ENCODE measurements at places on chromosomes 12 and 14. TPM values are rescaled to one million over a fixed set of nuclear protein-coding genes. Genes with fewer than 3 reads are reported as not detected.

MYO1H gene
- total RNA-seq, result not detected

C12orf60 gene
- total RNA-seq, result 3.1 TPM

RHOJ gene
- total RNA-seq, result not detected

TNFRSF1A gene
- 62.1 TPM for total RNA-seq

B4GALNT1 gene
- 4.1 TPM for total RNA-seq

SCNN1A gene
- total RNA-seq, result 0.93 TPM

TMEM30B gene
- 1.9 TPM for total RNA-seq

MMP19 gene
- total RNA-seq, result 1.0 TPM

HOTAIR gene
- total RNA-seq, result not detected

- no peak for DNase-seq
Measured at GRCh38 chr12:124027753-124028554, 54.9 kb downstream of the ZNF664 start.

GRCh38 chr12:101714877-101715444 lies 17.5 kb downstream of the CHPT1 start:
- DNase-seq, result no peak

- DNase-seq, result no peak
Measured at GRCh38 chr12:122981036-122981471, 573 bp downstream of the ARL6IP4 start.

DNA sequence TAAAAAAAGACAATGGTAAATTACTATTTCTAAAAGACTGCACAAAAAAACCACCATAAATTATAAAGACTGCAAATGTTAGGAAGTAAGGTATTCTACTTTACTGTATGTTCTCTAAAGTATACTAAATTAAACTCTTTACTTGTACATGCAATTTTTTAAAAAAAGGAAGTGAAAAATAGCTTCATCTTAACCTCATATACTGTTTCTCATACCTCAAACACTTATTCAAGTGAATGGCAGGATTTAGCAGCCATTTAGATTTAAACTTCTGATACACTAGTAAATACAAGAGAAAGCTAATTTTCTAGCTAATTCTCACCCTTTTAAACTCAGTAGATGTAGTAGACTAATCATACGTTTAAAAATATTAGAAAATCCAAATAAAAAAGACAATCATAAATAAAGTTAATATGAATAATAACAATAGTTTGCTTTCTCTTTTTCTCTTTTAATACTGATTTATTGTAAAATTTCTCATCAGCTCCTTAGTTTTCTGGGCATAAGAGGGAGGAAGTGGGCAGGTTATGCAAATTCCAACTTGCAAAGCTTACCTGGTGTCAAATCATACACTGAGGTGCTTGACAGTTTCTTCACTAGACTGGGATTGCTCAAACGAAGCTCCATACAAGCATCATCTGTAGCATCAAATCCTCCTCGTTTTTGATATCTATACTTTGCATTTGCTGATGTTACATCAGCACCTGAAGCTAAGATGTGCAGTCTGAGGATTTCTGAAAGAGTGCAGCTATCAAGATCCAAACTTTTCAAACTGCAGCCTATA lies 71.0 kb upstream of the CFL2 start:
- DNase-seq, result no peak

GRCh38 chr12:130136509-130137039 lies 25.7 kb upstream of the FZD10 start:
- no peak for DNase-seq

DNA sequence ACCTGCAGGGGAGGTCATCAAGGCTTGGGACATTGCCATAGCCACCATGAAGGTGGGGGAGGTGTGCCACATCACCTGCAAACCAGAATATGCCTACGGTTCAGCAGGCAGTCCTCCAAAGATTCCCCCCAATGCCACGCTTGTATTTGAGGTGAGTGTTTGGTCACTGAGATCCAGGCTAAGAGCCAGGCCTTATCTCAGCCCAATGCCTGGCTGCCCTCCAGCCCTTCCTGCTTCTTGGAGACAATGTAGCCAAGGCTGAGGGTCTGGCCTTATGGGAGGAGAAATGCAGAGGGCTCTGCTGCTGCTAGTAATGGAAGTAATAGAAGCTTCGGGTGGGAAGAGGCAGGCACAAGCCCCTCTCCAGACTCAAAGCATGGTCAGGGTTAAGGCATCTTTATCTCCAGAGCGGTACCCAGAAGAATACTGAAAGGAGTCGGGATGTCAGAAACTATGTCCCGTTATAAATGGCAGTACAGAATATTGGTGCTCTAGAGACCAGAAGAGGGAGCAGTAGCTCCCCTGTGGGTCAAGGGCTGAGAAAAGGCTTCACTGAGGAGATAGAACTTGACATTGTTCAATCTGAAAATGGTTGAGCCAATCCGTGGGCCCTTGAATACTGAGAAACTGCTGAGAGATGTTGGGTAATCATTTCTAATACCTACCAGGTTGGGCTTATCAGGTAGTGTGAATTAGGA lies 3.1 kb downstream of the FKBP4 start:
- DNase-seq, result no peak

GRCh38 chr14:75736845-75737485 lies 75.9 kb downstream of the TTLL5 start:
- no peak for DNase-seq

- DNase-seq, result no peak
Measured at GRCh38 chr12:86213012-86213411, 43.2 kb downstream of the MGAT4C start.

- DNase-seq, result no peak
Measured at GRCh38 chr12:68031881-68032739, 42.9 kb downstream of the IFNG-AS1 start.

- DNase-seq, result no peak
Measured at GRCh38 chr12:45389426-45389825, 173.5 kb downstream of the ANO6 start.

- no peak for DNase-seq
Measured at GRCh38 chr12:2960390-2960956, 1.3 kb downstream of the TEAD4 start.

DNA sequence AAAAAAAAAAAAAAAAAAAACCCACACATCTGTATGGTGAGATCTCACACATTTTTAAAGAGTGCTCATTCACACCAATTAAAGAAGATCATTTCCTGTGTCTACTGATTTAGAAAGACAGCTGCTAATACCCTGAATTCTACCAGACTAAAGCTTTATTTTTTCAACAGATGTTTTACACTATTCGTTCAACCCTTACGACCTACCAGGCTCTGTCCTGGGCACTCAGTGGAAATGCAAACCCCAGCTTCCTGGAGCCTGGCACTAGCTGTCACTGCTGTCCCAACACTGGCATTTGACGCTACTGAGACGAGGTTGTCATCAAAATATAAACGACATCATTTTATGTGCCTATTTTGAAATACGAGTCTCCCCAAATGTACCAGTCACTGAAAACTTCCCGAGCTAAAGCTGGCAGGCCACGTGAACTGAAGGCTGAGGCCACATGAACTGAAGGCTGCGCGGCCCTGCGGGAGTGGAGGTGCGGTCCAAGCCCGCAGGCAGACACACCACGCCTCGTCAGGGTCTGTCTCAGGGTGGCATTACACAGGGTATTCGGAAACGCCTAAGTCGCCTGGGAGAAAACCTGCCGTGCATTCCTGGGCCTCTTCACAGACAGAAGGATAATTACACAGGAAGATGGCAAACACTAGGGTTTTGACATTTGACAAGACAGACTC lies 27.2 kb downstream of the SLC15A4 start:
- DNase-seq, result peak; percentile 68

DNA sequence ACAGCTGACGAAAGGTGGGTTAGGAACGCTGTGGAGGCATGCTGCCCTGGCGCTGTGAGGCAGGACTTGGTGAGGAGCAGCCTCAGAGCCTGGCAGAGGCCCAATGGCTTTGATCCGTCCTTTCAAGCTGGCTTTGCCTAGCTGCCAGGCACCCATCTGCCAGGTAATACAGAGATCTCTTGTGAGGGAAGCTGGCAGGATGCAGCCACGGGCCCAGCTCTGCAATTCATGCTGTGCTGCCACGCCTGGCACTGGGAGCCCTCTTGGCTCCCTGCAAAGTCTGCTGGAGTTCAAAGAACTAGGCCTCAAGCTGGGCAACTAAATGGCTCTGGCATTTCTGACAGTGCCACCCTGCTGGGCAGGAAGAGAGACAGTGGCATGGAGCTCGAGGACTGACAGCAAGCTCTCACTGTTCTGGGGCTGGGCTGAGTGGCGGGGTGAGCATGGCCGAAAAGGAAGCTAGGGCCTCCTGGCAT lies 18.7 kb downstream of the IQSEC3 start:
- DNase-seq, result no peak

- no peak for DNase-seq
Measured at GRCh38 chr12:78703820-78704525, 160.6 kb upstream of the SYT1 start.

GRCh38 chr14:65745396-65746190 lies 333.1 kb downstream of the FUT8 start:
- DNase-seq, result no peak

DNA sequence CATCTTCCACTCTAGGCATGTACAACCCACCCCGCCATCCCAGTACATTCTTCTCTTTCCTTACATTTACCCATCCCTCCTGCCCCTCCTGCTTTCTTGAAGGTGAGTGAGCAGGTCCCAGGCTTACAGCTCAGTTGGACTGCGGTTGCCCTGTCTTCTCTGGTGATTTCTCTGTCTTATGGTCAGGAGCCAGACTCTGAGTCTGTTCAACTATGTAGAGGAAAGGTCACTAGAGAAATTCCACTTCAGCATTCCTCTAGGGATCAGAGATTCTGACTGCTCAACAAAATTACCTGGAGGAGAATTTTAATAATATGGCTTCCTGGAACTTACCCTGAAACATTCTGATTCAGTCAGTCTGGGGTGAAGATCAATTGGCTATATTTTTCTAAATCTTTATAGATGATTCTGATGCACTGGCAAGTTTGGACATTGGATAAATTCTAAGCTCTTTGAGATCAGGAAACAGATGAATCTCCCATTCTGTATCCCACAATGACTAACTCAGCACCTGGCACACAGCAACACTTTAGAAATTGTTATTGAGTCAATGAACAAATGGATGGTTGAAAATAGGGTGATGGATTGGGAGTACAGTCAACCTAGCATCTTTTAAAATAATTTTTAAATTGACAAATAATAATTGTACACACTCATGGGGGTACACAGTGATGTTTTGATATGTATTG lies 128.6 kb upstream of the HIF1A start:
- no peak for DNase-seq

DNA sequence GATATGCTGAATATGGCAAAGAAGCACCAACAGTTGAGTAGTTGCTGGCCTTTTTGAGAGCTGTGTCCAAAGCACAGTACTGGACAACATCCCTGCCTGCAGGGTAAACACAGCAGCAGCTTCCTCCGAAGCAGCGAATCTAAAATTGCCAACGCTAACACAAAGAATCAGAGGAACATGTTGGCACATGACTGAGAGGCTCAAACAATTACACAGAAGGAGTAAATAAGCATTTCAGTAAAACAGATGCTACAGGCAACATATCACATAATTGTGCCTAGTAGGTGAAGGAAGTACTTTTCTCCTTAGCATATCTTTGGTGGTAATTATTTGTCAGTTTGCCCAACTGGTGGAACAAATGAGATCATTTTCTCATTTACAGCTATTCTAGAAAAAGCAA lies 52.1 kb downstream of the KICS2 start:
- DNase-seq, result no peak

- no peak for DNase-seq
Measured at GRCh38 chr12:21471294-21471693, 30.1 kb downstream of the RECQL start.

- no peak for DNase-seq
Measured at GRCh38 chr12:130707571-130707891, 8.6 kb downstream of the RIMBP2 start.

DNA sequence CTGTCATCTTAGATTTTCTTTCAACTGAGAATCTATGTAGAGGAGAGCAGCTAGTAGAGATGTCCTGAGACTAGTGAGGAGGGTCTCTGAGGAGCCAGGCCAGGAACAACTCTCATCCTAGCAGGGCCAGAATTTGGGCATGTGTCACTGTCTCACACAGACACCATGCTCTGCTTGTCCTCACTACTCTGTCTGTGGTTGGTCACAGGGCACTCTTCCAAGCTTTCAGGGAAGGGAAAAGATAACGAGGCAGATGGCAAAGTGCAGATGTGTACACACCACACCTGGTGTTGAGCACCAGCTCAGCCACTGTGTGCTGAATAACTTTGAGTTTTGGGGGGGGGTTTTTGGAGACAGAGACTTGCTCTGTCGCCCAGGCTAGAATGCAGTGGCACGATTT lies 2.5 kb downstream of the SSPN start:
- no peak for DNase-seq

- no peak for DNase-seq
Measured at GRCh38 chr12:26043135-26044006, 81.5 kb downstream of the BHLHE41 start.

DNA sequence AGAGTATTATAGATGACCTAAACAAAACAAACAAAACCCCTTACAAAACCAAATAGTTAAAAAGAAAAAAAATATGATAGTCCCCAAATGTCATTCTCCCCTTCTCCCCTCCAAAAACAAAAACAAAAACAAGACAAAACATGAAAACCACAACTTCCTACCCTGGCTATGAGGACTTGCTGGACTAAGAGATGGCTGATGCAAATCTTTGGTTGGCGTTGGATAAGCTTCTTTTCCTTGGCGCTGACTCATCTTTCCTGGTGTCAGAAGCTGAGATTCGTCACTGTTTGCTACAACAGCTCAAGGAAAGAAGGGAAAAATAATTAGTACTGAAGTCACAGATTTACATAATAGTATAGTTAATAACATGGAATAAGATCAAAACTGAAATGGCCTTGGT lies 102.5 kb upstream of the BBS10 start:
- DNase-seq, result no peak

- DNase-seq, result no peak
Measured at GRCh38 chr14:100786131-100786530, 39.8 kb upstream of the MEG3 start.
